ENCODE measurements at places on chromosomes 1 and 21. TPM values are rescaled to one million over a fixed set of nuclear protein-coding genes. Genes with fewer than 3 reads are reported as not detected.

GRCh38 chr1:200183637-200184036 lies 156.1 kb downstream of the NR5A2 start:
- peak; percentile 49 for DNase-seq

GRCh38 chr1:19808351-19808750 lies 6.7 kb downstream of the RNF186 start:
- DNase-seq = peak; percentile 65

- no peak for DNase-seq
Observed at GRCh38 chr1:52834798-52835197, 7.8 kb upstream of the ZYG11A start.

DNA sequence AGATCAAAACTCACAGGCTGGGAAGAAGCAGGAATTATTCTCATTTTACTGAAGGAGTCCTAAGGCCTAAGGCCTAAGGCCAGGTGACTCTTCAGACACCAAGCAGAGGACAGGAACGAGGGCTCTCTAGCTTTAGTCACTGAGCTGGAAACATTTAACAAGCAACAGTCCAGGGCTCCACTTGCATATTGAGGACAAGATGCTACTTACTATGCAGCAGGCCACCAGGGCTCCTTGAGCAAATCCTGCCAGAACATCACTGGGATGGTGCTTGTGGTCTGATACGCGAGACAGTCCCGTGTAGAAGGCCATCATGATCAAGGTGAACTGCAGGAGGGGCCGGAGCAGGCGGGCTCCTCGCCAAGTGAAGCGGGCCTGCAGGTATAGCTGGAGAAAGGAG lies 67.6 kb downstream of the PLPP3 start:
- DNase-seq = no peak

GRCh38 chr1:167904652-167905130 lies 9.2 kb downstream of the ADCY10 start:
- no peak for DNase-seq

- no peak for DNase-seq
Observed at GRCh38 chr1:53951697-53952096, 5.5 kb downstream of the LRRC42 start.

- DNase-seq = no peak
Observed at GRCh38 chr1:156511644-156512043, 11.1 kb upstream of the MEF2D start.

DNA sequence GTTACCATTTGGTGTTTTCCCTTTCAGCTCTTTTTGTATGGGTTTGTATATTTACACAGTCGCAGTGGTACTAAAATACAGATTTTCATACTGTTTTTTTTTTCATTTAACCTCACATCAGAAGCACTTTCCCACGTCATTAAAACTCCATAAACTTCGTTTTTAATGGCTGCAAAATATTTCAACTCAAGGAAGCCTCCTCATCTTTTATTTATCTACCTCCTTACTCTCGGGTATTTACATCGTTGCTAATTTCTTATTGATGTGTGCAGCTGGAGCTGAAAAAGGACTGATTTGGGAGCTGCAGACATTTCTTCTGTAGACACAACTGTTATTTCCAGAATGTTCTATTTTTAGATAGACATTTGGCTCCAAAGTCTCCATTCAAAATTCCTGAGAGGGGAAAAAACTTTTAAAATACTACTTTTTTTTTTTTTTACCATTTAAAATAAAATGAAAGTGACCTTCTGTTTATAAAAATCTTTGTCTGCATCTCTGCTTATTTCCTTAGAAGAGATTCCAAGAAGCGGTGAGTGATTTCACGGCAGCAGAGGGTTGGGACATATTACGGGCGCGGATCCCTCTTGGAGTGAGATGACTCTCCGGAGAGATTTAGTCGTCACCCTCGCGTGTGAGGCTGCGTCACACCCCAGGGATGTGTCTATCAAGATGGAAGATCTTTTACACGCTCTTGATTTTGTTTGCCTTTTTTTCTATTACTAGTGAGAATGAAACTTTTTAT lies 10.1 kb downstream of the RUNX3 start:
- no peak for DNase-seq

GRCh38 chr1:63731117-63732043 lies 42.4 kb upstream of the ROR1 start:
- peak; percentile 3 for DNase-seq

- DNase-seq = no peak
Observed at GRCh38 chr1:203026666-203027663, 674 bp downstream of the PPFIA4 start.

- no peak for DNase-seq
Observed at GRCh38 chr1:118143831-118144230, 41.2 kb downstream of the SPAG17 start.

- DNase-seq = peak; percentile 10
Observed at GRCh38 chr1:174160109-174160473, 771 bp downstream of the RABGAP1L start.

DNA sequence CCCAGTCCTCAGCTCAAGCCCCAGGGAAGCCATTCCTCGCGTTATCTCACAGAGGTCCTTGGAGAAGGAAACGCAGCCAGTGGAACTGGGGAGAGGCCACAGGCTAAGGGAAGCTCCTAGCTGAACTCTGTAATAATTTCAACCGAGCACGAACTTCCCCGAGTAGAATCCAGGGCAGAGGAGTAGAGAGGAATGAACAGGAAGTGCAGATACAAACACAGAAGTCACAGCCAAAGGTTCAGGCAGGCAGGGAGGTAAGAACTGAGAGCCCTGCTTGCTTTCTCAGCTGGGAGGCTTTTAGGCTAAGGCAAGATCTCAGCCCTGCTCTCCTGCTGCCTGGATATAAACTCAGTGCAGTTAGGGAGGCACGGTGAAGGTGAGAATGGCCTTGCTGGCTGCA lies 23.7 kb downstream of the WARS2 start:
- DNase-seq = no peak

- no peak for DNase-seq
Observed at GRCh38 chr1:100476735-100477290, 61.1 kb upstream of the GPR88 start.

DNA sequence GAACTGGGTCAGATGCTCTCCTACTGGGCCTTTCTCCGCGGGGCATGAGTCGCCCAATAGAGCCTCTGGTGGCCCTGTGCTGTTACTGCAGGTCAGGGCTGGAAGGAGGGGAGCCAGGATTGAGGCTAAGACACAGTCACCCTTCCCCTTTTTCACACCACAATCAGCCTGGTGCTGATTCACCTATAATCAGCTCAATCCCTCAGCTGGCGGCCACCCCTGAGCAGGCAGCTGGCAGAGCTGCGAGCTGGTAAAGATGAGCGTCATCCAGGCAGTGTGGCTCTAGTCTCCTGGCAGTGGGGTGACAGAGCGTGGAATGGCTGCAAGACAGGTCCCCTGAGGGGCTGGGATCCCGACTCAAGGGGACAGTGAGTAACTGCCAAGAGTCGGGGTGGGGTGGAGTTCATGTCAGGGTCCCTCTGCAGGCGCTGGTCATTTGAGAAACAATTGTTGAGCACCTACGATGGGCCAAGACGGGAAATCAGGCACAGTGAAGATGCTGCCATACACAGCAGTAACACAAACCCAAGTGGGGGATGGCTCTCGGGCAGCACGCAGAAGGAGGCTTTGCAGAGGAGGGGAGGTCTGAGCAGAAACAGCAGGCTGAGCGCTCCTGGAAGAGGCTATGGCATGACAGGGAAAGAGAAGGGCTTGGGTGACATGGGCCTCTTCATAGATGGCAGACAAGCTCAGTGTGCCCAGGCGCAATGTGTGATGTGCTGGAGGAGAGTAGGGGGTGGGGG lies 21.8 kb downstream of the ATF3 start:
- peak; percentile 77 for DNase-seq

DNA sequence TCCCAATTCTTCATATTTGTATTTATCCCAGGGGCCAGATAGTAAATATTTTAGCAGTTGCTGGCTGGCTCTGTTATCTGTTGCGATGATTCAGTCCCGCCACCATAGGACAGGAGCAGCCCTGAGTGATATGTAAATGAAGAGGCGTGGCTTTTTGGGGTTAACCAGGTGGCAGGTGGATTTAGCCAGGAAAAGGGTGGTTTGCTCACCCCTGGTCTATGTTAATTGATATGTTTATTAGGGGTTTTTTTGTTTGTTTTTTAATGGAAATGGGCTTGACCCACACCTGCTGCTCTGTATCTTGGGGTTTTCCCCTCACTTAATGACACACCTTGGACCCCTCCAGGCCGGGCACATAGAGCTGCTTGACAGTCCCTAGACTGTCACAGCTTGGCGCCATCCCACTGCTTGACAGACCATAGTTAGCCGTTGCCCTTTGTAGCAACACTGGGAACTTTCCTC lies 62.8 kb downstream of the PIK3CD start:
- DNase-seq = no peak

GRCh38 chr1:24027838-24028468 lies 47.8 kb upstream of the SRSF10 start:
- peak; percentile 69 for DNase-seq

DNA sequence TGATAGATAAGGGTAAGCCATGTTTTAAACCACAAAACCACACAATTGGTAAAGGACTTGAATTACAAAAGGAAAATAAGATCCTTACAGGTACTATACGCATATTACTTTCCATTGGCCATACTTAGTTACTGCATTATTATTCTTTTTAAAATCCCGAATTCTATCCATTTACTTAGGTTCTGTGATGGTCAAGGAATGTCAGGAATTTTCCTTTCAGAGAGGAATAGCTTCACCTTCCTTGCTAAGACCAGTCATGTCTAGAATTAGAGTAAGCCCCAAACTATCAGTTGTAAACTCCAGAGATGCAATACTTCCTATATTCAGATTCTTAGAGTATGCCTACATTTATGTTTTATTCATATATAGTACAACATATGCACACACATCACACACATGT lies 13.7 kb downstream of the EFCAB7 start:
- no peak for DNase-seq

SMIM1 gene
- 4.4 TPM for total RNA-seq

TRNP1 gene
- 29.5 TPM for total RNA-seq

AKNAD1 gene
- not detected for total RNA-seq

CLEC20A gene
- not detected for total RNA-seq

CRABP2 gene
- 0.29 TPM for total RNA-seq

FHL3 gene
- 6.1 TPM for total RNA-seq
